ENCODE measurements at places on chromosomes 2 and 18. TPM values are rescaled to one million over a fixed set of nuclear protein-coding genes. Genes with fewer than 3 reads are reported as not detected.

The VSNL1 gene
- 1.2 TPM for total RNA-seq

The IAH1 gene
- 34.6 TPM for total RNA-seq

GRCh38 chr2:214492152-214492551 is 81.3 kb downstream of the VWC2L start:
- no peak overlapping the region for H3K27ac ChIP-seq
- H3K4me1 ChIP-seq = no peaks in the 10 kb centered on the region
- no peaks in the 10 kb centered on the region for H3K27me3 ChIP-seq
- no peaks in the 10 kb centered on the region for H3K36me3 ChIP-seq
- no peak for DNase-seq

The RFX8 gene
- 1.1 TPM for total RNA-seq

- H3K4me1 ChIP-seq = peaks cover 11% of the 10 kb centered on the region
- no peaks in the 10 kb centered on the region for H3K36me3 ChIP-seq
- no peak for DNase-seq
- H3K4me3 ChIP-seq = no peak overlapping the region
- H3K27me3 ChIP-seq = no peaks in the 10 kb centered on the region
Measured at GRCh38 chr2:109473616-109474318, 140.0 kb downstream of the SEPTIN10 start.

- no peak overlapping the region for H3K27ac ChIP-seq
- no peaks in the 10 kb centered on the region for H3K27me3 ChIP-seq
- no peak overlapping the region for H3K4me3 ChIP-seq
- no peak for DNase-seq
Measured at GRCh38 chr18:11700876-11701275, 11.8 kb downstream of the GNAL start.

- no peak overlapping the region for H3K4me3 ChIP-seq
- no peak for DNase-seq
- H3K4me1 ChIP-seq = no peaks in the 10 kb centered on the region
- H3K27me3 ChIP-seq = no peaks in the 10 kb centered on the region
Measured at GRCh38 chr18:9792565-9793245, 84.6 kb downstream of the RAB31 start.

DNA sequence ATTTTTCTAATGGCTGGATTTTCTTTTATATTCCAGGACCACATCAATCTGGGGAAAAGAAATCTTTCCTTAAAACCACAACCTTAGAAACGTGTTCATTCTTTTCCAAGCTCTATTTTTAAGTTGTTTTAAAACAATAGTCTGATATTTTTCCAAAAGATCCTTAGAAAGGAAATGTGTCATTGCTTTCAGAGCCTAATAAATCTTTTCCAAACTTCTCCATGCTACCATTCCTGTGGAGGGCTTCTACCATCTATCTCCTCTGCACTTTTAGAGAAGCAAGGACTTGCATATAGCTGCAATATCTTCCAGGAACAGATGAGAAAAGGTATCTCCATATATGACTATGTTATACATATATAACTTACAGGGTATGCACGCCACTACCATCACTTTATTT is 21.2 kb downstream of the WDFY1 start:
- no peak for DNase-seq
- no peak overlapping the region for H3K4me3 ChIP-seq
- H3K4me1 ChIP-seq = peaks cover 16% of the 10 kb centered on the region
- H3K27ac ChIP-seq = no peak overlapping the region

- peak overlapping the region; percentile 92 for H3K27ac ChIP-seq
- H3K36me3 ChIP-seq = no peaks in the 10 kb centered on the region
- H3K27me3 ChIP-seq = no peaks in the 10 kb centered on the region
- peak overlapping the region; percentile 94 for H3K4me3 ChIP-seq
- H3K4me1 ChIP-seq = peaks cover 32% of the 10 kb centered on the region
Measured at GRCh38 chr2:134120406-134120732, 133.5 kb upstream of the MGAT5 start.

DNA sequence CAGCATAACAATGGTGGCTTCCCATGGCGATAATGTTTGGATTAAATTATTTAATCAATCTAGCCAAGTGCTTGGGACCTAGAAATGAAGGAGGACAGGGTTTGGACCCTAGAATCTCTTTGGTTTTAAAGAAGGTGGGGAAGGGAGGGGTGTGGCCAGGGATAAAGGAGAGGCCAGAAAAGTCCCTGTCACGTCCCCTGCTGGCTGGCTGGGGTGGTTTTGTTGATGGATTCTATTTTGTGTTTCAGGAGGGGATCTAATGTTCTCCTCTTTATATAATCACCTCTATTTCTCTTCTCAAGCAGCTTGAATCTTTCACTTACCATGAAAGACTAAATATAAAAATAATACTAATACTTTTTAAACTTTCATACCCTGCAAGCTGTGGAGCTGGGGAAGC is 52.6 kb upstream of the GALR1 start:
- no peaks in the 10 kb centered on the region for H3K36me3 ChIP-seq
- no peaks in the 10 kb centered on the region for H3K4me1 ChIP-seq
- H3K27ac ChIP-seq = no peak overlapping the region
- no peak overlapping the region for H3K4me3 ChIP-seq
- no peak for DNase-seq

The PDE1A gene
- 4.3 TPM for total RNA-seq

DNA sequence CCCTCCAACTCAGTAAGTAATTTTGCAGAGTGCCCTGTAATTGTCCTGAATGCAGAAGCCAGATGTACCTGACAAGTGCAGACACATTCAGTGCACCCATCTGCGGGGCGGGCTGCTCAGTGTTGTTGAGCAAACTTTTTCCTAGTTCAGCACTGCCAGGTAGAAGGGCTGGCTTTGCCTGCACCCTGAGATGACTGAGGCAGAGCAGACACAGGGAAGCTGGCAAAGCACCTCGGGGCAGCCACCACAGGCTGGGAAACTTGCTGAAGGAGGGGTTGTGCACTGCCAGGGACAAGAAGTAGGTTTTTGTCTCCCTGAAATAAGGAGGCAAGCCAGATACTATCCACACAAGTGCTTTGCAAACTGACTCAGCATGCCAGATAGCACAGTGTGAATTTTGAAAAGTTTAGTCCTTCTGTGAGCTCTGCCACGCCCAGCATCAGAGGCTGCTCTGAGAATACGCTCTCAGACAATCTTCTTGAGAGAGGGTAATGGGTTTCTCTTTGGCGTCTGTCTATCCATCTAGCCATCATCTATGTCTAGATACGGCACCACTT is 62.3 kb downstream of the SOWAHC start:
- no peak overlapping the region for H3K4me3 ChIP-seq
- no peak for DNase-seq
- H3K4me1 ChIP-seq = peaks cover 42% of the 10 kb centered on the region
- H3K27me3 ChIP-seq = no peaks in the 10 kb centered on the region

GRCh38 chr2:125041846-125042245 is 1016.8 kb downstream of the CNTNAP5 start:
- no peak overlapping the region for H3K4me3 ChIP-seq
- no peaks in the 10 kb centered on the region for H3K36me3 ChIP-seq
- no peaks in the 10 kb centered on the region for H3K27me3 ChIP-seq
- DNase-seq = no peak

The ASB1 gene
- total RNA-seq = 14.6 TPM

DNA sequence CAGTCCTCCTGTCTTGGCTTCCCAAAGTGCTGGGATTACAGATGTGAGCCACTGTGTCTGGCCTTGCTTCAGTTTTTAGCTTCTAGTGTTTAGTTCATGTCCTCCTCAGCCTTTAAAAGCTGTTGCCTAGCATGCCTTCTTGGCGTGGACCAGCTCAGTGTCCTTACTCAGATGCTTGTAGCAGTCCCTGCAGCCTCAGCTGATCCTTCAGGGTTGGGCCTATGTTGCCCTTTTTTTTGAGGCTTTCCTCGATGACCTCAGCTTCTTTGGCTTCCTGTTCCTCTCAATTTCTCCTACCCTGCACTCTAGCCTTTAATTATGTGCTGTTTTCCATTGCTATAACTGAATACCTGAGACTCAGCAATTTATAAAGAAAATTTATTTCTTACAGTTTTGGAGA is 57.7 kb downstream of the TANC1 start:
- no peaks in the 10 kb centered on the region for H3K27me3 ChIP-seq
- no peak overlapping the region for H3K27ac ChIP-seq
- H3K4me1 ChIP-seq = peaks cover 22% of the 10 kb centered on the region

GRCh38 chr2:232588680-232589585 is 38.4 kb downstream of the EIF4E2 start:
- peak; percentile 61 for DNase-seq
- no peaks in the 10 kb centered on the region for H3K36me3 ChIP-seq
- no peak overlapping the region for H3K4me3 ChIP-seq
